ENCODE measurements at places on chromosomes 12 and 14.

DNA sequence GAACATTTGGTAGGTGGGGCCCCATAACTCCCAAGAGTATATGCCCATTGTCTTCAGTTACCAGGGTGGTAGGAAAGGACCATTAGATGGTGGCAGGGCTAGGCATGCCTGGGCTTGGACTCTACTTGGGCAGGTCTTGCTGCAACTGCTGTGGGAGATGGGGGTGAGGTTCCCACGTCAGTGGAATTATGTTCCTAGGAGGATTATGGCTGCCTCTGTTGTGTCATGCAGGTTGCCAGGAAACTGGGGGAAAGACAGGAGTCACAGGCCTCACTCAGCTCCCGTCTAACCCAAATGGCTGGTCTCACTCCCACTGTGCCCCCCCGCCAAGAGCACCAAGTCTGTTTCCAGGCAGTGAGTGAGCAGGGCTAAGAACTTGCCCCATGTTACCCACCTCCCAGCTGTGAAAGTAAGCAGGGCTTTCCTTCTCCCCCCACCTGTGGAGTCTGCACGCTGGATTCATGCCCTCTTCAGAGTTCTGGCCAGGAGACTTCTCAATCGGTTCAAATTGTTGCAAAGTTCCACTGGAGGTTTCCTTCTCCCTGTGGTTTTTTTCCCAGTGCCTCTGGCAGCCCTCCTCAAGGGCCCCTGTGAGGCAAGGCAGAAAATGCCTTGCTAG is 337.5 kb downstream of the CCDC91 start:
- DNase-seq = no peak

- no peak for DNase-seq
Measured at GRCh38 chr14:48900565-48900964, 685.6 kb downstream of the RPS29 start.

GRCh38 chr14:74891870-74892269 is 10.2 kb downstream of the DLST start:
- no peak for DNase-seq

GRCh38 chr12:74401035-74401434 is 136.6 kb upstream of the ATXN7L3B start:
- no peak for DNase-seq

- DNase-seq = no peak
Measured at GRCh38 chr14:23582906-23583760, 4.5 kb upstream of the JPH4 start.

- DNase-seq = no peak
Measured at GRCh38 chr12:7021956-7022355, 3.7 kb upstream of the LPCAT3 start.

- no peak for DNase-seq
Measured at GRCh38 chr14:99516156-99516870, 35.1 kb downstream of the CCNK start.

DNA sequence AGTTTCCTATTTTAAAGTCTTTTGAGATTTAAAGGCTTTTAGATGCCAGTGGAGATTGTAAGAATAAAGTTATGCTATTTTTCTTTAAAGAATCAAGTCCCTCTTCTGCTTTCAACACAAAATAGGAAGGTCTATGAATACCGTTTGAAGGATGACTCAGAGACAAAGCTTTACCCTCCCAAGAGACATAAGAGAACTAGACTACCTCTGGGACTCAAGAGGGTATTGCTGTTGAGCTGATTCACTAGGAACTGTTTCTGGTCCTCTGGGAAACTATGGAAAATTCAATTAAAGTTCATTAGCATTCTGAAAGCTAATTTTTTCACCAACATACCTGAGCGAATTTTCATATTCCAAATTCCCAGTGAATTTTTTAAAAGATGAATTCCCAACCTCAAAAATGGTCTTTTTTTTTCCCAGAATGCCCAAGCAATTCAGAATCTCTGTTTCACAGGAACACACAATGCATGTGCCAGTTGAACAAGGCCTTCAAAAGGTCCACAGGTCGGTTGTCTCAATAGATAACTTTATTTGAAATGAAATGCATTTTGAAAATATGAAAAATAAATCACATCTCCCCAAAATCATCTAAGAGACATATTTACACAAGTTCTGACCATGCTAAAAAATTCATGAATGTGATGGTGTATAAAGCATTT is 6.5 kb downstream of the PHLDA1 start:
- DNase-seq = no peak

GRCh38 chr12:58776144-58776543 is 144.2 kb downstream of the LRIG3 start:
- DNase-seq = no peak

DNA sequence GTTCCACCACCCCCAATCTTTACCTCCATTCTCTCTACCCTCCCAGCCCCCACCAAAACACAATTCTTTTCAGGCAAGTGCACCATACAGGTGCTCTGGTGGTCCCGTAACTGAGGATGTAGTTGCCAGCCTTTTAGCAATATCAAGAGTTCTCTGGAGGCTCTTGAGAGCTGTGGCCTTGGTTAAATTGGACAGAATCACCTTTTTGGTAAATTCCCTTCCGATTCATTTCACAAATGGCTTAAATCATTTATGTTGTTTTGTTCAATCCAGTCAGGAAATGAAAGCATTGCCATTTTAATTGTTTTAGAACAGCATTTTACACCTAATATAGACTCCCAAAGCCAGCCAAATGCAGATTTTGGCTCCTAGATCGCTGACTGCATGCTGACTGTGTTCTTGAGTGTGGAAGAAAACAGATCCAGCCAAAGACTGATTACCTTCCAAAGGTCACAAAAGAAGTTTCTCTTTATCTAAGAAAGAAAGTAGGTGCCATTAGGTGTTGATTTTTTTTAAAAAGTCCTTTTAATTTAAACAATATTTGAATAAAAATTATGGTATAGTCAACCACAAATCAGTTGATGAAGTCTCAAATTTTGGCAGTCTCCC is 25.6 kb downstream of the CRADD start:
- no peak for DNase-seq

GRCh38 chr12:128557231-128557630 is 266.5 kb downstream of the SLC15A4 start:
- DNase-seq = no peak

GRCh38 chr12:117121441-117121840 is 22.2 kb upstream of the TESC start:
- no peak for DNase-seq

DNA sequence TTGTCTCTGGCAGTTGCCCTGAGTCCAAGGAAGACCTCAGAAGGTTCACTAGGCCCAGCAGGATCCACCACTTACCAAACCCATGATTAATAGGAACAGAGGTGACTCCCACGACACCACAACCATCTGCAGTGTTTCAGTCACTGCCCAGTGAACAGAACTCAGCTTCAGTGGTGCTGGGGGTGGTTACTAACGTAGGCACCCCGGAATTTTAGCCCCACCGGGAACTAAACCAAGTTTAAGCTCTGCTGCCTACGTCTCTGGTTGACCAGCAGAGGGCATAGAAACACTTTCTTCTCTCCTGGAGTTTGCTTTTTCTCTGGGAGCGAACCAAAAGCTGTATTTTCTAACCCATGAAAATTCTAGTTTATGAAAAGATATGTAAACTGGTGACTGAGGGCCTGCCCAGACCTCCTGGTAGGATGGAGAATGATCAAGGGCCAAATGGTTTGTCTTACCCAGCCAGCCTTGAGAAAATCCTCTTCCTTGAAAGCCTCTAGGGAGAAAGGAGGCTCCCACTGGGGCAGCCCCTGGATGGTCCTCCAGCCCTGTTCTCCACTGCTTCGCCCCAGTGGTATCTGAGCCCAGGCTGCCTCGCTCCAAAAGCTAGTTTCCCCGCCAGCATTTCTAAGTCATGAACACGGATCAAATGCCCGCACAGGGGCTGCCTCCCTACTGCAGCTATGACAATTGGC is 379.8 kb downstream of the DPF3 start:
- DNase-seq = no peak

GRCh38 chr12:19620222-19620621 is 180.9 kb downstream of the AEBP2 start:
- no peak for DNase-seq

GRCh38 chr14:69481815-69482568 is 2.5 kb upstream of the PLEKHD1 start:
- DNase-seq = no peak

DNA sequence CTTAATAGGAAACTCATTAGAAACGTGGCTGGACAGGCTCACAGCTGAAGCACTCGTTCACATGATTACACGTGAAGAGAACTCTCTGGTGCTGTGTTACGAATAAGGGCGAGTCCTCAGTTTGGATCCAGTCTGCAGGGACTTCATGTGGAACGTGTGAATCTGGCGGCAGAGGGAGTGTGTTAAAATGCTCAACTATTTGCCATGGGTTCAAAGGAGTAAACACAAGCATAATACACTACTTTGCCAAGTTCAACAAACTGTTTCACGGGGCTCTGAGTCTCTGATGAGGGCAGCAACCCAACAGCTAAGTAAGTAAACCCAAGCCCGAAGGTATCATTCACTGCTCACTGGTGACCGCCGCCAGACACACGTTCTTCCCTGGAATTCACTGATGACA is 42.4 kb downstream of the NUAK1 start:
- no peak for DNase-seq

DNA sequence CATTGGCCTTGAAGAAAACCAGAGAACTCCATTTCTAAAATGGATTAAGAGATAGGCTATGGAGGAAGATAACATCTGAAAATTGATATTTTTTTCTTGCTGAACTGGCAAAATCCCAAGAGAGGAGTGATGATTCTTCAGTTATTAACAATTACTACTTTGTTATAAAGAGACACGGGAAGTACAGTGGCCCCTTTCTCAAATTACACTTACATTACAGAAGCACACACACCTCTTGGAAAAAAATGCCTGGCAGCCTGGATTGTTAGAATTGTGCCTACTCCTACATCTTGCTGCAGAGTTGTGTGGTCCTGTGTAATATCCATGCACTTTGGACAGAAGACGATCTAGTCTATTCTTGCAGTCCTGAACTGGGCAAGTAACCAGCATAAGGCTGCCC is 71.7 kb downstream of the TGFB3 start:
- DNase-seq = no peak

- DNase-seq = peak; percentile 12
Measured at GRCh38 chr14:50362764-50363713, 33.6 kb downstream of the CDKL1 start.

- DNase-seq = no peak
Measured at GRCh38 chr12:40889329-40889728, 197.1 kb downstream of the CNTN1 start.

GRCh38 chr14:65704850-65705249 is 292.3 kb downstream of the FUT8 start:
- no peak for DNase-seq

GRCh38 chr14:31541702-31542101 is 19.5 kb upstream of the NUBPL start:
- DNase-seq = no peak

DNA sequence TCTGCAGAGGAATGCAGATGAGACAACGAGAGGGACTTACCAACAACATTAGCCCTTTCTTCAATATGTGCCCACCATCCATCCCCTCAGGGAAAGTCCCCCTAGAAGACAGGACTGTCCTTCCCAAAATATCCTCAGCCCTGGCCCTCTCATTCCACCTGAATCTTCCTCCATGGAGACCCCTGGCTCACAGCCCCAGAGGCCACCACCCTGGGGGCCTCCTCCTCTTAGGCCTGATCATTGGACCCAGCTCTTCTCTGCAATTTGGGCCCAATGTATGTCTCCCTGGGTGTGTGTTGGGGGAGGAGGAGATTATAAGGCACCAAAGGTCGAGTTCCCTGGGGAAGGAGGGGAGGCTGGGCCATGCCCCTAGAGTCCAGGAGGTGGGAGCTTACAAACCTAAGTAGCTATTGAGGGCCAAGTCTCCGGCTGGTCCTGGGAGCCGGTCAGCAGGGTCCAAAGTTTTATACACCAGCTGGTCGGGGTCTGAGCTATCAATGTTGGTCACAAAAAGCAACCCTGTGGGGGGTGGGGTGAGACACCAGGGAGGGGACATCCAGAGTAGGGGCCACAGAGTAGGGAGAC is 8.1 kb downstream of the ITGA7 start:
- no peak for DNase-seq

GRCh38 chr12:132456944-132457495 is 32.9 kb upstream of the FBRSL1 start:
- DNase-seq = no peak

DNA sequence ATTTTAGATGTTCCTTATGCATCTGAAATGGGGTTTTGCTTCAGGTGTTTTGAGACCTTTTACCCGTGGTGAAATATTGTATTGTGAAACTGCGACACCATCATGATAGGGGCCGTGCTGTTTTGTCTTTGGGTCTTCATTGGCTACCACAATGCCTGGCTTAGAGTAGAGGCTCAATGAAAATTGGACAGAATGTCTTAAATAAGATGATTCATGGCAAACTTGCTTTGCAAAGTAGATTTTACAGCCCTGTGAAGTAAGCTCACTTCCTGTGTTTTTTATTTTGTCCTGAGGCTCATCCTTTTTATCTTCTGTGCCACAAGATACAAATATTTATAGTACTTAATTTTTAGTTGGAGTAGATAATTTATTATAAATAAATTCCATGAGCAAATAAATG is 111.3 kb upstream of the FRMD6 start:
- no peak for DNase-seq

- DNase-seq = no peak
Measured at GRCh38 chr12:88432531-88433490, 147.5 kb downstream of the KITLG start.

- no peak for DNase-seq
Measured at GRCh38 chr14:76112889-76113624, 38.7 kb upstream of the GPATCH2L start.

DNA sequence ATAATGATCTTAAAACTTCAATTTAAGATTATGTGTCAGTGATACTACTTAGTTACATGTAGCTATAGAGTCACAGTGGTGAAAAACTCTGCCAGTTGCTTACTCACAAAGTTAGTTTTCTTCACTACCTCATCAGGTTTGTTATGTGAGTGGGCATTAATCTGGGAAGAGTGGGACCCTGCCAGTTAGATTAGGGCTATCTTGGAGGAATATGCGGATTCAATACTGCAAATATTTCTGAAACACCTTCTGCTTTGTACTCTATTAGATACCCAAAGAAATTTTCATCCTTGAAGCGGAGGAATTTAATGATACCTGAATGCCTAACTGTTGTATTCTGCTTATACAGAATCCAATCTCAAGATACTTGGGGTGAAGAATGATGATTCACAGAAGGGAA is 25.1 kb downstream of the ZNF268 start:
- DNase-seq = no peak

DNA sequence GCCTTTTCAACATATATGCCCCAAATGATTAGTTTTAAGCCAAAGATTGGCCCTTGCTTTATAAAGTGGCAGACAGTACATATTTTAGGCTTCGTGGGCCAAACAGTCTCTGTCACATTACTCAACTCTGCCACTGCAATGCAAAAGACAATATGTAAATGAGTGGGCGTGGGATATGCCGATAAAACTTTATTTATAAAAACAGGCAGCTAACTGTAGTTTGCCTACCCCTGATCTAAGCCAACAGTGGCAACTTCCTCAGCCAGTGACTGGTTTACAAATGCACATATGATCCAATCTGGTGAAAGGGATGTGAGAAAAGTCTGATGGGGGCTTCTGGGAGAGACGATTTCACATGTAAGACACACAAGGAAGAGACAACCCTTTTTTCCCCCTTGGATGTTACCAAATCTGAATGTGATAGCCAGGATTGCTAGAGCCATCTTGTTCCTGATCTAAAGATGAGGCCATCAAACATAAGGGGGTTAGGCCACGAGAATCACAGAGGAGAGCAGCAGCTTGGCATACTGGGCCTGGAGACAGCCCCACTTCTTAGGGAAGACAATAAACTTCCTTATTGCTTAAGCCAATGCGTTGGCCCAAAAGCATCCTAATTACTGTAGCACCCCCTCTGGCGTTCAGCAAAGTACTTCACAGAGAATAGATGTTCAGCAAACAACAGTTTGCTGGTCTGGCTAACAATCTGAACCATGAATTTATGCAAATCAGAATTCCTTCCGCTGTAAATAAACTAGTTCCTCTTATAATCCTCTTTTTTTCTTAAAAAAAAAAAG is 75.2 kb upstream of the TMCC3 start:
- no peak for DNase-seq

Measured in activated T-cell treated with anti-CD3 and anti-CD28 coated beads for 48 hours (primary cell).